Fibroblast of upper back skin (primary cell): ENCODE measurements at places on chromosomes 1 and 21.
A peak's percentile ranks its signal among the peaks of the same experiment; 100 is the strongest.

DNA sequence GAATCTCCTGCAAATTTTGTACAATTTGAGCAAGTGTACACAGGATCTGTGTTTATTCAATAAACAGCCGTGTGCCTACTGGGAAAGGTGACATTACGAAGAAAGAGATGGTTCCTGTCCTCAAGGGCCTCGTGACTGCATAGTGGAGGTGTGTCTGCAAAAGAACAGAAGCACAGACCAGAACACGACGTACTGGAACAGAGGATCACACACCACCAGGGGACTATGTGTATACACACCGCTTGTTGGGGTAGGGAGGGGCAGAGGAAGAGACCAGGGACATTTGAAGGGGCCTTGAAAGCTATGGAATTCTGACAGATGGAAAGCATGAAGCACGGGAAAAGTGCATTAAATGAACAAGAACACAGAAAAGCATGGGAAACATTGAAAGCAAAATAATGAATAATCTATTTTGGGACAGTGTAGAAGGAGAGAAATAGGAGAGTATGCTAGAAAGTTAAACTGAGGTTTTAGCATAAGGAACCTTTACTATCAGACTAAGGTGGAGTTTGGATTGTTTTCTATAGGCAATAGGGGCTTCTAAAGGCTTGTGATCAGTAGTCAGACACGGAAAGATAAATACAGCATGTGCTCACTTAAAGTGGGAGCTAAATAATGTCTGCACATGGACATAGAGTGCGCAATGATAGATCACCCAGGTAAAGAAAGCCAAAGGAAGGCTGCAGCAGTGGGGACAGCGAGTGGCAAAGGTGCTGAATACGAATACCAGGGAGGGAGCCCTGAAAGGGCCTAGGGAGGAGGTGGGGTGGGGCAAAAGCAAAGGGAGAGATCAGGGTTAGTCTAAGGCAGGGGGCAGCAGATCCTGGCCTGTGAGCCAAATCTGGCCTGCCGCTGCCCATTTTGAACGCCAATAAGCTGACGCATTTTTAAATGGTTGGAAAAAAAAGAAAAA is 11.0 kb downstream of the JAK1 start:
- DNase-seq = no peak

DNA sequence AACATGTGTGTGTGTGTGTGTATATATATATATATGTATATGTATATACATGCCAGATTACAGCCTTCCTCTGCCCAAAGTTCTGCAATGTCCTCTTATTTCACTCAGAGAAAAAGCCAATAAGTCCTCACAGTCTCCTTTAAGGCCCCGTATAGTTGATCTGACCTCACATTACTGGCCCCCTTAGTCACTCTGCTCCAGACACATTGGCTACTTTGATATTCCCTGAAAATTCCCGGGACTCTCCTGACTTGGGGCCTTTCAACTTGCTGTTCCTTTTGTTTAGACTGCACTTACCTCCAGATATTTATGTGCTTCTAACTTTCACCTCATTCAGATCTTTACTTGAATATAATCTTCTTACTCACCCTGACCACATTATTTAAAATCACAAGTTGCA is 4.2 kb upstream of the BSDC1 start:
- DNase-seq = peak; percentile 38

DNA sequence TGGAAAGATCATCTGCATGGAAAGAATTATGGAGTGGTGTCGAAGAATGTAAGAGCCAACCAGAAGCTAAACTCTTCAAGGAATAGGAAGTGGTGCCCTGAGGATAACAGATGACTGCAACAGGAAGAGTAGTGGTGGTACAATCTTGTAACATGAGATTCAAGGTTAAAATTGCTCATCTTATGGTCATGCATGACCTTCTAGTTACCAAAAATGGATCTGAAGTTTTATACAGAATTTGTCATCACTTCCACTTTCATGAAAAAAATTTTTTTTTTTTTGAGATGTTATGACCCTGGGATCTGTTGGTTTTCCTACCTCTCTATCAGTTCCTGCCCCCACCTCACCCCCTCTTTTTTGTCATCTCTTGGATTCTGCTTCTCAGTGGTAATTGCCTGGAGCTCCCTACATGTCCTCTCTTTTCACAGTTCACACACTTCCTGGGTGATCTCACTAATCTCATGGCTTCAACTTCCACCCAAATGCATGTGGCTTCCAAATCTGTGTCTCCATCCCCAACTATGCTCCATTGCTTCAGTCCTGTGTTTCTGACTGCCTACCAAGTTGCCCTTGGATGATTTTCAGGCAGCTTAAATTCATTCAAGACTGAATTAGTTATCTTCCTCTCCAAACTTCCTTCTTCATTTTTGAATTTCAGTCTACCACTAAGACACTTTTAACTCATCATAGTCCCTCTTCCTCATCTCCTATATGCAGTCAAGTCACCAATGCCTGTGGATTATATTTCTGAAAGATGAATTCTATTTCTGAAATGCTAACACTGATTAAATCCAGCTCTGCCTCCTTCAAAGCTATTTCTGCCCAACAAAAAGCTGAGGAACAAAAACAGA is 48.4 kb downstream of the SLAMF6 start:
- no peak for DNase-seq

- no peak for DNase-seq
Measured at GRCh38 chr1:162701286-162701685, 69.0 kb downstream of the DDR2 start.

DNA sequence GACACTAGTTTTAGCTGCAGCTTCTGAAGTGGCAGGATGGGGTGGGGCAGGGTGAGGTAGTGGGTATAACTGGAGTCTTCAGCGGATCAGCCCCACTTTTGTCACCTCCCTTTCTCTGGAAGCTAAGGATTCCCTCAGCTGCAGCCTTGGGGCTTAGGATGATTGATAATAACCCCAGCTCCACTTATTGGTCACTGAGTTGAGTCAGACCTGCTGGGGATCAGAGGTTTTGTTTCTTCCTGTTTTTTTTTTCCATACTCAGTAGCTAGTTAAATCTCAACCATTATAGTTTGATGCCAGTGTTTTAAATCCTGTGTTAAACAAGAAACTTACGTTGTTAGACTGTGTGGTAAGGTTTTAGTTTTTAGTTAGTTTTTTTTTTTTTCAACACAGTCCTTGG is 57.2 kb downstream of the LAMC1 start:
- peak; percentile 38 for DNase-seq

DNA sequence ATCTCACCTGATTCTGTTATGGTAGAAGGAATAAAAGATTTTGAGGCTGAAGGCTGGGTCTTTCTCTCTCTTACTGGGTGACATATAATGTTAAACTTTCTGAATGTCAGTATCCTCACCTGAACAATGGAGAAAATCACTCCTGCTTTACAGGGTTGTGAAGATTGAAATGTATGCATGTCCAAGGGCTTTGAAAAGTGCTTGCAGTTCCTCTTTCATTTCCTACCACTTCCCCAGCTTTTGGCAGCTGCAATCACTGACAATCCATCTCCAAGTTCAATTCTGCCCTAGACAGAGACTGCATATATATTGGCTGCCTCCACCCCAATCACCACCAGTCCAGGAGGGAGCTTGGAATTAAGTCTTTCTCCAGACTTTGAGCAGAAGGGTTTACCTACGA is 39.8 kb downstream of the FAM78B start:
- no peak for DNase-seq

DNA sequence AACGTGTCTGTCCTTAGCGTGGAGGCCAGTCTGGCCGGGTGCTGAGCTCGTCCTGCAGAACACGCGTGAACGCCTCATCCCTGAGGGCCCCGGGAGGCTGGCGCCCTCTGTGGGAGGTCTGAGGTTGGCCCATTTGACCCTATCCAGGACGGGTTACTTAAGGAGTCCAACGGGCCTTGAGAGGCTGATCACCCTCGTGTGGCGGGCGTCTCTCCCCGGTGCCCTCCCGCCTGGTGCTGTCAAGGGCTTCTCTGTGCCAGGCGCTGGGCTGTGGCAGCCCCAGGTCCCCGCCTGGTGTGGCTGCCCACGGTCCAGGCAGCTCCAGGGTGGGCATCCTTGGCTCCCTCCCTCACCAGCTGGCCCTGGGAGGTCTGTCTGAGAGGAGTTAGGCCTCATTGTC is 9.7 kb downstream of the SKI start:
- no peak for DNase-seq

DNA sequence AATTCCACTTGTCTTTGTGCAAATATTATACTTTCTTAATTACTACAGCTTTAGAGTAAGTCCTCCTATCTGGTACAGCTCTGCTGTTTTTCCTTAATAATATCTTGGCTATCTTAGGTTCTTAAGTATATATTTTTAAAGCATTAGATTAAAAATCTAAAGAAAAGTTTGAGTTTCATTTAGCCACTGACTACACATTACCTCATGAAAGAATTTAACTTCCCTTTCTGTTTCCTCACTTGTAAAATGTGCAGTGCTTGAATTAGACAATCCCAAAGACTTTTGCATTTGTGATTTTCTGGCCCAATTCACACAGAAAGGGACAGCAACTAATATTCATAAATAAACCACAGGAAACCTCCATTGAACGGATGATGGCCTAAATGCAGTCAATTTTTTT is 126.4 kb upstream of the SAMSN1 start:
- DNase-seq = no peak

DNA sequence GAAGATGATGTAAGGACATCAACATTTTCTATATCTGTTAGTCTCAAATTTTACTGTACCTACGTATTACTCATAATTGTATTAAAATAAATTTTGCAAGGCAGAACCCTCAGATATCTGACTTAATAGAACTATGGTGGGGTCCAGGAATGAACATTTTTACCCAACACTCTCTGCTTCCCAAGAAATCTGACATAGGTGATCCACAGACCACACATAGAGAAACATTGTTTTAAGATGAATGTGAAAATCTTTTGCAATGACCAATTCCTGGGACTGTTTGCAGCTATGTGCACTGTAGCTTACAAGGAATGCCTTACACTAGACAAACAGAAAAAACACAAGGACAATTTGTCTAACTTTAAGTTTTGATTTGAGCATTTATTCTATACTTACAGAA is 645.6 kb upstream of the ADGRL2 start:
- DNase-seq = peak; percentile 93

DNA sequence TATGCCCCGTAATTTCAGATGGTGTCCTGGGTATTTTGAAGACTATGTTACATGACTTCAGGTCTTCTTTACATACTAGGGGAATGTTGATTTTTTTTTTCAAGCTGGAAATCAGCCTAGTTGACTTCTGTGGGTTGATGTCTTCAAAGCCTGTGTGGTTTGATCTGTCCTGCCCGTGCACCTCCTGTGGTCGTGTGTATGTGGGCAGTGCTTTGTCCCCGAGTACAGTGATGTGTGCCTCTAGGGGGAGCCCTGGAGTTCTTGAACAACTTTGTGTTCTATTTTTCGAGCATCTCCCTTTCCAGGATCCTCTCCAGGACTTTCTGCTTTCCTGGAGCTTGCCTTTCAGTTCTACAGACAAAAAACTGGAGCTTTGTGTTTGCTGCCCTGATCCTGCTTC is 28.9 kb downstream of the OBSCN start:
- DNase-seq = peak; percentile 8

- no peak for DNase-seq
Measured at GRCh38 chr1:30087465-30087864, 635.9 kb downstream of the MATN1 start.

DNA sequence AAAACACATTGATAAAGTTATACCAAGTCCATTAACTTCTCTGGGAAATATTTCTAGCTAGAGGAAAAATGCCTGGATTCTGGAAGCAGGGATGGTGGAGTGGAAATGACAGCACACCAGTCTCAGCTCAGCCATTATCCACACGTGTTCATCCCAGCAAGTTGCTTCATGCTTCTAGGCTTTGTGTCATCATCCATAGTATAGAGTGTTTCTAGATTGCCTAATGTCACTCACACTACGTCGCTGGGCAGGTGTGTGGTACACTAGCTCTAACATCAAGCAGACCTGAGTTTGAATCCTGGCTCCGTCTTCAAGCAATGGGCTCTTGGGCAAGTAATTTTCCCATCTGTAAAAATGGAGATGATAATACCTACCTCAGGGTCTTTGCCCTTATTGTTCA is 326.3 kb downstream of the PBX1 start:
- no peak for DNase-seq

DNA sequence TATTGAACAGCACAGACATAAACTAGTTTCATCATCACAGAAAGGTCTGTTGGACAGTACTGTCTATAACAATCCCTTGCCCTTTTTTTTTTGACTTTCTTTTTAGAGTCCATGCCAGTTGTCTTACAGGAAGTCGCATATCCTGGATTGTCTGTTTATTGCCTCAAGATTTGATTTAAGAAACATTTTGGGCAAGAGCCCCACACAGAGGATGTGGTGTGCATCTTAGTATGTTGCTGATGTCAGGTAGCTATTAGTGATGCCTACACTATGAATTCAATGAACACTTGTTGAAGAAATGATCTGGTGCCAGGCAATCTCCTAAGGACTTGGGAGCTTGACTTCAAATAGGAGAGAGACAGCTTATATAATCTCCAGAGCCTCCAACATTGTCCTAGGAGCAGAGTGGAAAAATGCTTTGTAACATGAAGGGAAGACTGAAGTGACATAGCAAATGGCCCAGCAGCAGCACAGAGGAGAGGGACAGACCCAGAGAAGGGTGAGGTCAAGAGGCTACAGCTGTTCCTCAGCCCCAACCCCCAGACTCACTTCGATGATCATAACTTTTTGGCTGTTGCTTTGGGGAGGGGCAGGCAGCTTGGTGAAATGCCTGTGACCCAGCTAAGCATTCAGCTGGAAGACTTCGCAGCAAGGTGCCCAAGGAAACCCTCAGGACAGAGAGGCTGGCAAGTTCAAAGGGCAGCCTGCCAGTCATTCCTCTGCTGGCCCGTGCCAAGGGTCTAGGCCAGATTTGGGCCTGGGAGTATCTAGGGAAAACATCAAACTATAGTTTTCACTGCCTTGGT is 7.5 kb upstream of the RAB29 start:
- no peak for DNase-seq

DNA sequence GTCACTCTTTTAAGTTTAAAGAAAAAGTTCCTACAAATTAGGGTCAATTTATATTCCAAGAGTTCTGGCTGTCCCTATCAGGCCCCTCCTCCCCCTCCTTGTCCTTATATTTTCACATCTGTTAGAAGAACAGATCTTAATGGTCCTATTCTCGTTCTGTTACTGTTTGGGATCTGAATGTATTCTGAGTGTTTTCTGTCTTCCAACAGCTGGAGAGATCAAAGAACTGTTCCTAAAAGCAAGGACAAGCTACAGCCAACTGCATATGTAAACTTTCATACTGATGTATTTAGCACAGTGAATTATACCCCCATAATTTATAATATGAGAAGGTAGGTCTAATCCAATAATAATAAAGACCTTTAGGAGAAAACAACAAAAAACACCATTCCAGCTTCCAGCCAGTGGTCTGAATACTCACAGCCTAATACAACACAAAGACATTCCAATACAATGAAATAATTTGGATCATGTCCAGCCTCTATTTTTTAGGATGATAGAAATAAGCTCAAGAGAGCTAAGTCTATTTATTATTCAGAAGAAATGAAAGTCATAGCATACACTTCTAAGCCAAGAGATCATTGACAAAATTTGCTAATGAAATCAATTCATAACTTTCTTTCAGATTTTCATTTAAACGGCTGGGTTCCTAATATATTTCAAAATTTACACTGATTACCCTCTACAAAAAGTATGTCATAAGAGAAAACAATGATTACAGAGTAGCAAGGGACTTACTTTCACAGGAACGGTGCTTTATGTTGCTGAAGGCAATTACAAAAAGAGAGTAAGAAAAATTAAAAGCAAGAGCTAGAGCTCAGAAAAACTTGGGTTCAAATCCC is 25.3 kb downstream of the WLS start:
- DNase-seq = peak; percentile 74
